A549 treated with CORT108297 at 1 μM for 4 hours (cell line): ENCODE measurements at places on chromosomes 7 and 10. TPM values are rescaled to one million over a fixed set of nuclear protein-coding genes. Genes with fewer than 3 reads are reported as not detected.

The CYP2E1 gene
- 0.14 to 0.39 TPM (median 0.25 TPM) in 5 replicates for total RNA-seq

The SH2D4B gene
- total RNA-seq = 0.03 to 0.07 TPM (median 0.05 TPM) in 3 of 5 replicates, not detected in the others

The ETV1 gene
- total RNA-seq = 1.3 to 3.5 TPM (median 3.4 TPM) in 5 replicates

The SLC18A3 gene
- total RNA-seq = not detected in 5 replicates
